Aorta (tissue), 5 donors: ENCODE measurements at places on chromosomes 12 and 14. TPM values are rescaled to one million over a fixed set of nuclear protein-coding genes. Genes with fewer than 3 reads are reported as not detected.

Gene FOXG1
- not detected for total RNA-seq

Gene KRT6C
- total RNA-seq: not detected

Gene HOXC11
- total RNA-seq: not detected

Gene TAS2R7
- not detected for total RNA-seq

Gene HELB
- 9.9 TPM for total RNA-seq

Gene INSM2
- total RNA-seq: not detected

Gene CHMP4A
- total RNA-seq: 45.8 TPM

DNA sequence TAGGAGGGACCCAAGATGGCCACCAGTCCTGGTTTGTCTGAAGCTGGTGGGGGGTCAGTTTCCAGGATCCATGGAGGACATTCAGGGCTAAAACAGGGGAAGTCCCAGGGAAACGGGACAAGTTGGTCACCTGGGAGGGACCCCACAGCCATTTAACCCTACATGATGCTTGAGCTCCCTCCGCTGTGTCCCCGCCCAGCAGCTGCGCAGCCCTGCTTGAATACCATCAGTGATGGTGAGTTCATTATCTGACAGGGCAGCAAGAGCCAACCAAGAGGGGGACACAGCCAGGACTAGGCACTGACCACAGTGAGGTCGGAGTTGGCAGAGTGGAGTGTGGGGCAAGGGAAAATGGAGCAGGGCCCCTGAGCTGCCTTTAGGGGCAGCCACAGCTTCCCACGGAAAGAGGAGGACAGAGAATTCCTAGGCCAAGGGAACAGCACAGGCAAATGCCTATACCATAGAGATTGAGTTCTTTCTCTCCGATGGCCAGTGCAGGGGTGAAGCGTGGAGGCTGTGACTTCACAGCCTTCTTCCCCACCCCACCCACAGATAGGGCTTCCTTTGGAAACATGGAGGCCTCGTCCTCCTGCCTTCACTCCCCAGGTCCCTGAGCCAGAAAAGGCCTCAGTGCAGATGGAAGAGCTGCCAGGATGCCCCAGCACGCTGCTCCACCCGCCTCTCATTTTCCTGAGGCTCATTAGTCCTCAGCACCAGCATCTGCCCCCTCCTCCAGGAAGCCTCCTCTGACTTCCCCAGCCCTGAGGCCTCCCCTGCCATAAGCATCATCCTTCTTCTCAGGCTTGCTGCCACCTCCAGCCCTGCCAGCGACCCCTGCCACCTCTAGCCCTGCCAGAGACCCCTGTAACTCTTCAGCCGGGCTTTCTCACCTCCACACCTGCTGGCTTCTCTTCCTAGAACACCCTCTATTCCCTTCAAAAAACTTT is 51.4 kb downstream of the CYP46A1 start:
- no peaks in the 10 kb centered on the region for H3K36me3 ChIP-seq
- DNase-seq: peak; percentile 29
- no peaks in the 10 kb centered on the region for H3K27me3 ChIP-seq
- no peaks in the 10 kb centered on the region for H3K4me1 ChIP-seq
- no peak overlapping the region for H3K27ac ChIP-seq

DNA sequence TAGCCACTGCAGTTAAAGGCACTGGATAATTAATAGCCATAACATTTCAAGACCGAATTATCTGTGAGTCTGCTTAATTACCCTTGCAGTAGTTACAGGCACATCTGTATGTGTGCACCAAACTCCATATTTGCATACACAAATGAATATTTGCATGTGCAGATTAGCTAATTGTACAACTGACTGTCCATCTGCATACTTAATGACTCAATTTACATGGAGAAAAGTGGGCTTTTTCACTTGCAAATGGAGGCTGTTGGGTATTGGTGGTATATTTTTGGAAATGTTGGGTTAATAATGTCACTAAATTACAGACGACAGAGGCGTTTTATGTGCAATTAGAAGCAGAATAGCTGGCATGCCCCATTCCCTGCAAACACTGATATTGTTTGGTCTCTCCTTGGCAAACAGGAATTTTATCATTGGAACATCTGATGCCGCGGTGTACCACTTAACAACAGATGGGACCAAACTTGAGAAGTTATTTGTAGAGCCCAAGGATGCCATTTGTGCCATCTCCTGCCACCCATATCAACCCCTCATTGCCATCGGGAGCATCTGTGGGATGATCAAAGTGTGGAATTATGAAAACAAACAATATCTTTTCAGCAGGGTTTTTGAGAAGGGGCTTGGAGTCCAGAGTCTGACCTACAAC is 39.6 kb downstream of the CFAP251 start:
- no peaks in the 10 kb centered on the region for H3K4me1 ChIP-seq
- no peaks in the 10 kb centered on the region for H3K27me3 ChIP-seq
- H3K36me3 ChIP-seq: no peaks in the 10 kb centered on the region
- no peak overlapping the region for H3K4me3 ChIP-seq
- H3K27ac ChIP-seq: no peak overlapping the region

DNA sequence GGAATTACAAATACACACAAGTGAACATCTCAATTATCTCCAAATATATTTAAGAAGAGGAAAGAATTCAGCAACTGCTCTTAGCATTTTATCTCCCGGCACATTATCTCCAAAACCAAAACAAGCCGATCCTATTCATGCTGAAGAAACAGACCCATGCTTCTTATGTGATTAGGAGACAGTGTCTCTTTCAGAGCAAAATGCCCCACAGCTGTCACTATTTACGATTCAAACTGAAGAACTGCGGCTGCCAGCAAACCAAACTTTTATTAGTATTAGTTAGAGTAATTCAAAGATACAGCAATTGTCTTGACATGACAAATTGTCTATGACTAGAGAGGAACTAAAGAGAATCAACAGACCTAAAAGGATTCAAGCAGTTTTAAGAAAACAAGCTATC is 79.4 kb downstream of the SETD3 start:
- peaks cover 7% of the 10 kb centered on the region for H3K36me3 ChIP-seq
- DNase-seq: no peak
- H3K4me1 ChIP-seq: no peaks in the 10 kb centered on the region
- no peaks in the 10 kb centered on the region for H3K27me3 ChIP-seq
- H3K27ac ChIP-seq: no peak overlapping the region
- H3K4me3 ChIP-seq: no peak overlapping the region

GRCh38 chr12:30437044-30437443 is 258.6 kb downstream of the IPO8 start:
- H3K4me1 ChIP-seq: no peaks in the 10 kb centered on the region
- no peaks in the 10 kb centered on the region for H3K27me3 ChIP-seq

DNA sequence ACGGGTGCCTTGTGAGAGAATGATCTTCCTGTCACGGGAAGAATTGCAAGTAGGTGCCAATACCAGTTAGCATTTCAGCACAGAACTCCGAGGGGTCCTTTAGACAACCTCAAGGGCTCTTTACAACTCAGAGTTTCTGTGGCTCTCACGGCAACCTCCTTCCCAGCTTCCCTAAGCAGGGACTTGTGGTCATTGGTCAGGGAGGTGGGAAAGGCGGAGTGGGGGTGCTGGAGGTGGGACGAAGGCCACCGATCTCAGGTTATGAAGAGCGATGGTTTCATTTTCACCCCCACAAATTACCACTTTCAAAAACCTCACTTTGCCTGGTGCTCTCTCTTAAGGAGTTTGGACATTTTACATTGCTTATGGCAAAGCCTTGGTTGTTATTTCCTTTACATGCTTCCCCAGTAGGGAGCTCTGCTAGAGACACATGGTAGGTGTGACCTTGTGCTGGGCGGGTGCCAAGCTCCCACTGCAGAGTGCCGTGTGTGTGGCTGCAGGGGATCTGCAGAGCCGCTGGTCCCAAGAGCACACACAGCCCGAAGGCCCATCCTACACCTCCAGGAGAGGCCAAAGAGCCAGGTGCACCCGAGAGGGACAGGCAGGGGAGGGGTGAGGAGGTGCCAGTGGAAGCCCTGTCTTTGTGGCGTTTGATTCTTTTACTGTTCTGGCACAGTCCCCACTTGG is 21.4 kb downstream of the BCL2L14 start:
- H3K27ac ChIP-seq: no peak overlapping the region
- no peaks in the 10 kb centered on the region for H3K4me1 ChIP-seq
- H3K27me3 ChIP-seq: no peaks in the 10 kb centered on the region
- H3K36me3 ChIP-seq: no peaks in the 10 kb centered on the region
- DNase-seq: no peak

DNA sequence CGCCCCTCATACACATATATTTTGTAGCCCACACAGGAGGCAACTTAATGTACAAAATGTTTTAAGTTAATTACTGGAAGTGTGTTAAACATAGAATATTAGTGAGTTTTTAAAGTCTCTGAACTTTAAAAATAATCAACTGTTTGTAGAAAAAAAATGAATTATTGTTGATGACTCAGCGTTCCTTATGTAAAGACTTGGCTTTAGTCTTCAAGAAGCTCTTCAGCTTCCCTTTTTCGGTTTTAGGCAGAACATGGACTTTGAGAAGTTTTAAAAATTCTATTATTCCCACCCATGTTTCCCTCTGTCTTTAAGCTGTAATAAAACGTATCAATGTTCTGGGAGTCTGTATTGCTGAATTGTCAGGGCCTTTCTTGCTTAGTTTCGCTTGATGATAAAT is 269.5 kb downstream of the FBXL14 start:
- H3K27ac ChIP-seq: no peak overlapping the region
- no peaks in the 10 kb centered on the region for H3K36me3 ChIP-seq
- H3K4me1 ChIP-seq: no peaks in the 10 kb centered on the region
- no peak for DNase-seq

GRCh38 chr14:94880106-94880505 is 110.2 kb upstream of the GSC start:
- H3K4me3 ChIP-seq: no peak overlapping the region
- no peaks in the 10 kb centered on the region for H3K4me1 ChIP-seq
- H3K27me3 ChIP-seq: no peaks in the 10 kb centered on the region
- no peak overlapping the region for H3K27ac ChIP-seq
- no peaks in the 10 kb centered on the region for H3K36me3 ChIP-seq
- no peak for DNase-seq

DNA sequence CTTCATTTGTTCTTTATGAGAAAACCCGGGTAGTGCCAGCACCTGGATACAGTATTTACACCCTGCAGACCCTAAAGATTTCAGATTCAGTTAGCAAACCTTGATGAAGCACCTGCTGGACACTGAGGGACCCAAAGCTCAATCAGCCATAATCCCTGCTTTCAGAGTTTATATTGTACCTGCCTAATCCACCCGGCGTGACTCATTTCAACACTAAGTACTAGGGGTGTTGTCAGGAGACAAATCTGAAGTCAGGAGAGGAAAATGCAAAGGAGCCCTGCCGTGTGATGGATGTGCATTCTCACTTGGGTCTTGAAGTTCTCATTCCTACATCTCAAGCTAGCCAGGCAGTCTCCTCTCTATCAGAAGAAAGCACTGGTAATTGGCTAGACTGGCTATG is 176.7 kb upstream of the BCL2L14 start:
- H3K4me1 ChIP-seq: no peaks in the 10 kb centered on the region
- no peak for DNase-seq
- H3K4me3 ChIP-seq: no peak overlapping the region
- H3K27ac ChIP-seq: no peak overlapping the region
- H3K36me3 ChIP-seq: no peaks in the 10 kb centered on the region
